ENCODE measurements at places on chromosomes 7 and 10.

- no peak for DNase-seq
Measured at GRCh38 chr10:30705625-30706149, 76.1 kb upstream of the LYZL2 start.

GRCh38 chr7:94676431-94676830 lies 20.5 kb upstream of the SGCE start:
- DNase-seq: no peak

DNA sequence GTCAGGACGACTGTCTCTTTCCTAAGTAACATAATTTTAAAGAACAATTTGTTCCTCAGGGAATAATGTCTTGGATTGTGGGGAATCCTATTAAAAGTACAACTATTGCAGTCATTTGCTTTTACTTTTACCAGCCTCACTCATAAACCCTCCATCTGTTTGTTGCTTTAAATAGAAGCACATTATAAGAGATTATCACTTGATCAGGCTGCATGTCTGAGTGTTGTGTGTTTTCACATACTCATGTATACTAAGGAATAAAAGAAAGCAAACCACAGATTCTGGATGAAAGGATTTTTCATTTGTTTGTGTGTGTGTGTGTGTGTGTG lies 1077.8 kb downstream of the KCNMA1 start:
- DNase-seq: no peak

GRCh38 chr10:107163881-107164861 lies at the start of gene SORCS1:
Gene SORCS1 (minus strand): TSS chr10:107164706.
- DNase-seq: no peak

DNA sequence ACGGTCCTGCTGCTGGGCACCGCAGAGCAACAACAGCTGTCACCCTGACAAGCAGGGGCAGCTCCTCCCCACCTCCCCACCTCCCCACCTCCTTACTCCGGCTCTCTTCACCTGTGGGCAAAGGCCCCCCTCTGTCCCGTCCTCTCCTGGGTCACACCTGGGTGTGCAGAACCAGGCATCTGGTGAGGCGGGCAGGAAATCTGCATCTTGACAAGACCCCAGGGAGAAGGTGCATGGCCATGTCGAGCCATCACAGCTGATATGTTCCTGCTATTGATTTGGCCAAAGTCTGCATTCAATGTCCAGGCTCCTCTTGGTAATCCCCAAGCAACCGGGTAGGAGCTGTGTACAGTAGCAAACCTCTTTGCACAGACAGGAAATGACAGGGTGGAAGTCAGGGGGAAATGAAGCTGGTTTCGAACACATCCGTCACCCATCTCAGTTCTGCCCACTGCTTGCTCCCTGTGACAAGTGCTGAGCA lies 554.2 kb downstream of the DNAJB6 start:
- DNase-seq: no peak

DNA sequence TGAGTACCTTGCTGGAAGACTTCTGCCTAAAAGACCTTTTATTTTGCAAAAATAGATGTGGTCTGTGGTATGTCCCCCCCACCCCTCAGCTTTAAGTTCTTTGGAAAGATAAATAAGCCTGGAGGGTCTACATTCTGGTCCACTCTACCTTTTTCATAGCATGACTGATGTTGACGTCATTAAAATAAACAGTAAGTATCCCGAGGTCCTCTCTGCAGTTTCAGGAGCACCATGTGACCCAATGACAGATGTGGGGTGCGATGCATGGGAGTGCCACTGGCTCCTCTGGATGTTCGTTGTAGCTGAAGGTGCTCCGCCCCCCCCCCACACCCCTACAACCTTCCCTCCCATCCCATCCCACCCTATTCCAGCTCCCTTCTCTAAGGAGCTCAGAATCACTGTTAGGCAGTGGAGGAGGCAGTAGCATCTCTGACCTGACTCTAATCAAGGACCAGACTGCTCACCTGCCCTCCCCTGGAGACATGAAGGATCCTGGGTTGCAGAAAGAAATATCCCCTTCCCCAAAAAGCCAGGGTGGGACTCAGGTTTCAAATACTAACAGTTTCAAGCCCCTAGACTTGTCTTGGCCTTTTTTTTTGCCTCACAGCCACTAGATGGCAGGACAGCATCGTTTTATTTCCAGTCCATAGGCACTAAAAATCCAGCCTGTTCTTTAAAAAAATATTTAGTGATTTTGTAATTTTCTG lies 25.1 kb downstream of the CASP7 start:
- no peak for DNase-seq

DNA sequence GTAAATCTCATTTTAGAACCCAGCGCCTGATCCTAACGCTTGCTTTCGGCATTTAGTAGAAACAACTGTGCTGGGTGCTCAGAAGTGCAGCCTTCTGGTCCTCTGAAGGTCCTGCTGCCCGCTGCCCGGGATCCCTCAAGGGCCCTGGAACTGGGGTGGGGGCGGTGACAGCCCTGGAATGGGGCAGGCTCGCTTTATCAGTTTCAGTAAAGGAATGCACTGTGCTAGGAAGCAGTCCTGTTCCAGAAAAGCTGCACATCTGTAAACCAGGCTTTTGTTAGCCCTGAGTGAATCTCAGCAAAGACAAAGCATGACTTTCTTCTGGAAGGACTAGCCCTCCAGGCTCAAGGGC lies 254.6 kb downstream of the TNS3 start:
- no peak for DNase-seq

DNA sequence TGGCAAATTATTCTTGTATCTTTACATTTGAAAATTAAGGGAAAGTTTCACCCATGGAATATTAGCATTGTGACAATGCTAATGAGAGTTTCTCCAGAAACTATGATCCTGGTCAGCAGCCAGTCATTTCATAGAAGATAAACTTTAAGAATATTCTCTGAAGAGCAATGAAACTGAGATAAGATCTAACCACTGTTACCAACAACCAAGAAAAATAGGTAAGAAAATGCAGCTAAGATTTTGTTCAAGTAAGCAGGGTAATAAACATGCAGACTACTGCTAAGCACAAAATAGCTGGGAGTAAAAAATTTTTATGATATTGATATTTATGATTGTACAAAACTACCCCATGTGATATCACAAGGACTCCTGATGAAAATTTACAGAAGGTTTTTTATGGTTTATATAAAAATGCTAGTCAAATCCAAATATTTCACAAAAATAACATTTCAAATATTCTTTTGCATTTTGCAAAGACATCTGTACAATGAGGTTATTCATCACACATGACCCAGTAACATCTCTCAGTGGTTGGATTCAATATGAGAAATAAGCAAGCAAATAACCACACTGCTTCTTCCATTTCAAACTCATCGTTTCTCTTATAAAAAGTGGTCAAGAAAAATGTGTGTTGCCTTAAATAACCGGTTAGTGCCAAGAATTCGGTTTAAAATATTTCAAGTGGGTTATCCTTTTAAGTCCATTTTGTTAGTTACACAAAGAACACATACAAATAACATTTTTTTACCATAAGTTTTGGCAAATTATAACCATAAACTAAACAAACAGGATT lies 251.6 kb downstream of the DIP2C start:
- DNase-seq: no peak

DNA sequence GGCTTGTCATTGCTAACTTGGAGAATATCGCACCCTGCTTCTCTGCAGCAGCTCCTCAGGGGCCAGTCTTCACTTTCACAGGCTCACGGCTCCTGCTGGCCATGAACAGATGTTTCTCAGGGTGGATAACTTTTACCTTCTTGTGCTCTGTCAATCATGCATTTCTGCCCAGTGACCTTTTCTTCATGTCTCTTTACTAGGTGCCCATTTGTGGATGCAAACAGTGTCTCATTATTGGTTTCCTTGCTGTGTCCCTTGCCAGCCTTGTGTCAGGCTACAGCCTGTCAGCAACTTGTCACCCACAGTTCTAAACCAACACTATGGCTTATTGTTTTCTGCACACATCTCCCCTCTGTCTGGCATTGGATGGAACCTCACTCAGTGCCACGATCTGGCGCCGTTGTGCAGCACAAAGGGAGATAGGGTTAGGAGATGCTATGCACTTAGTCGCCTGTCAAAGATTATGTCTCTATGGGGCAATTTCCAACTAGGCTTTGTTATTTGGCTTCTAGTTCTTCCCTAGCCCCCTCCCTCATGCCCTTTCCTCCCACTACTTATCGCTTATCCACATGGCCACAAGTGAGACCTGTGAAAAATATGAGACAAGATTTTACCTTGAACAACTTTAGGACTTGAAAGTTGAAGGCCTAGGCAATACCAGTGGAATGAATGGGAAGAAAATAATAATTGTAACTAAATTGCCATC lies 45.7 kb upstream of the NXPH1 start:
- no peak for DNase-seq

GRCh38 chr7:91463330-91463729 lies 199.1 kb downstream of the FZD1 start:
- DNase-seq: no peak

- no peak for DNase-seq
Measured at GRCh38 chr7:36600869-36601530, 123.3 kb downstream of the AOAH start.

GRCh38 chr7:7596176-7596575 lies 29.5 kb downstream of the MIOS start:
- DNase-seq: no peak

- no peak for DNase-seq
Measured at GRCh38 chr7:117873310-117874190, at the start of gene CTTNBP2. Gene CTTNBP2 (minus strand): TSS chr7:117873441. CDS start chr7:117873415, 26 bp downstream.

DNA sequence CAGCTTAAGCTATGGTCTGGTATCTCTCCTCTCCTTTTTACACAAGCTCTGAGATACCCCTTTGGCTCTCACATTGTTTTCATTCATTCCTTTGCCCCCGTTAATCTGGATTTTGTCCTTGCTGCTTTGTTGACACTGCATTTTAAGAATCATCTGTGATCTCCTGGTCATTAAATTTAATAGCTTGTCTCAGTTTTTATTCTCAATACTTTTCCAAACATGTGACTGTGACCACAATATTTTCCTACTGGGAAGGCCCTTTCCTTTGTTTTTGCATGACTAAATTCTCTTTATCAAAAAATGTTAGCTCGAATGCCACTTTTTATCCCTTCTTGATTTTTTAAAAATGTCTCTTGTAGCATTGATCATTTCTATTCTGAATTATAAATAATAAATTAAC lies 171.2 kb downstream of the SUGCT start:
- no peak for DNase-seq

- DNase-seq: no peak
Measured at GRCh38 chr7:36205803-36206202, 52.7 kb downstream of the EEPD1 start.

GRCh38 chr10:12603766-12604470 lies 254.6 kb downstream of the CAMK1D start:
- no peak for DNase-seq

DNA sequence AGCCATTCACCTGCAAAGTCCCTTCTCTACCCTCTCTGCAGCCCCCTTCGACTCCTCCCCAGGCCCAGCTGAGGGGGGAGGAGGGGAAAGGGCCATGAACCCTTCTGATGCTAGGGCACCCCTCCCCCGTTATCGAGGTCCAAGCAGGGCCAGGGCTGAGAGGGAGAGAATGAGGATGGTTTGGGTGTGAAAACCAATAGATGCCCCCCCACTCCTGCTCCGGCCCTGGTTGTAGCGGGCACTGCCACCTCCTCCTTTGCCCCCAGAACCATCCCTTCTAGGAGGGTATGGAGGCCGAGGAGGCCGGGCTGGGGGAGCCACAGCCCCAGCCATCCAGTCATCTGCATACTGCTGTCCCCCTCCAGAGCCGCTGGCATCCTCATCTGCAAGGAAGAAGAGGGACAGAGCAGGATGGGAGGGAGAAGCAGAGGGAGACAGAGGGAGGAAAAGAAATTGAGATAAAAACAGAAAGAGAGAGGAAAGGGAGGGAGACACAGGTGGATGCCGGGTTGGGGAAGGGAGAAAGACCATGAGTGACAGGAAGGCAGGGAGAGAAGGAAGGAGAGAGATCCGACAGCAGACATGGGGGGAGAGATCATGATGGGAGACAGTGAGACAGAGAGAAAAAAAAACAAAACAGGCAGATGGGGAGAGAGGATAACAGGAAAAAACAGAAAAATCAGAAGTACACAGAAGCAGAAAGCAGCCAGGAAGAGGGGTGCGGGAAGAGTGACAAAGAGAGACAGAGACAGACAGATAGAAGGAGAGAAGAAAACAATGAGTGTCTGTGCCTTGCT lies 1.9 kb upstream of the GAL3ST4 start:
- DNase-seq: no peak

DNA sequence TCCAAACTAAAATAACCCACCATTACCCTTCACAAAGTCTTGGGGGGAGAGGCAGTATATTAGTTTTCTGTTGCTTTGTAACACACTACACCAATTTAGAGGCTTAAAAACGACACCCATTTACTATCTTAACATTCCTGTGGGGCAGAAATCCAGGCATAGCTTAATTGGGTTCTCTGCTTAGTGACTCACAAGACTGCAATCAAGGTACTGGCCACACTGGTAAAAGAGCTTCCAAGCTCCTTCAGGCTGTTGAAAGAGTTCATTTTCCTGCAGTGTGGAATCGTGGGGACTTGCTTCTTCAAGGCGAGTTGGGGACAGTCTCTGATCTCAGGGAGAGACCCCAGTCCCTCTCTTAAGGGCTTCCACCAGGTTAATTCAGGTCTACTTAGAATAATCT lies 139.1 kb downstream of the XPNPEP1 start:
- DNase-seq: no peak

GRCh38 chr10:31321396-31321941 lies 2.5 kb downstream of the ZEB1 start:
- DNase-seq: no peak

DNA sequence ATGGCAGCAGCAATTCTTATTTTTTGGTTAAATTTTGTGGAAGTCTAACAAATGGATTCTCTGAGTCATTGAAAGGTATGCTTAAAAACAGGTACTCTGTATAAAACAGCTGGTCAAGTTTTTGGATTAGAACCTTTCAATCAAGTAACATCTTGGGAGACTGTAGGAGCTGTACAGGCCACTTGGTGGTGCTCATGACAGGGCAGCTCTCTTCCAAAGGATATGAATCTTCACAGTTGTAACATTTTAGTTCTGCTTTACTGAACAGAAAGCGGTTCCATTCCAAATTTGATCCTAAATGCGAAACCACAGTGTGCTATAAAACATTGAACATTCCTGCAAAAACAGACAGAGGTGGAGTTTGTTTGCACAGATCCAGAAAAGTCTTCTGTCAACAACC lies 44.5 kb upstream of the AGR3 start:
- DNase-seq: no peak

DNA sequence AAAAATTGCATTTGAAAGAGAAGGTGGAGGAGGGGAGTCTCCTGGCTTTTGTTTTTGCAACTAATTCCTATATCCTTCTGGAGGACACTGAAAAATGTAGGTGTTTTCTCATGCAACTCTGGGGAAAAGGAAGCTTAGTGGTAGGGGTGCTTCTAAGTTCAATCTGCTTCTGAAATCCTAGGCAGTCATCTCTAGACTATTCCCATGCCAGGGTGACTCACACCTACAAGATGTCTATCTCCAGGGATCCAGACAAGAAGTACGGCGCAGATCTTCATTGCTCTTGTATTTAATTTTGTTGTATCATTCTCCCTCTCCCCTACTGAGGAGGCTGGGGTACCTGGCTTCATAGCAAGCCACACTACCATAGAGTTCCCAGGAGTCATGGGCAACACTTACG lies 258.8 kb downstream of the PHF14 start:
- DNase-seq: no peak

DNA sequence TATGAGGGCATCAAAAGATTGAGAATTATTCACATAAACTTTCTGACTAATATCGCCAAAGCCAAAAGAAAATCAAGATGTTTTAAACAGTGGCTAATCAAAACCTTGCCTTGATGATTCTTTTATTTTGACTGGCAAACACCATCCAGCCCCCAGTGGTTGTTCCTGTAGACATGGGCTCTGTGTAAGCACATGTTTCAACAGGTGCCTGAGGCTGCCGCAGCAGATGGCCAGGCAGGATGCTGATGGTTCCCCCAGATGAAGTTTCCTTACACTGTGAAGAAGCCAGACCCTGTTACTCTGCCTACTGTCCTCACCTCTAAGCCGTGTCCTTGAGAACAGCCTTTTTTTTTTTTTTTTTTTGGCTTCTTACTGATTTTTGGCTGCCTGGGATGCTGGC lies 146.5 kb downstream of the RAB11FIP2 start:
- DNase-seq: no peak
